ENCODE measurements at places on chromosomes 2 and 18. TPM values are rescaled to one million over a fixed set of nuclear protein-coding genes. Genes with fewer than 3 reads are reported as not detected.
A peak's percentile ranks its signal among the peaks of the same experiment; 100 is the strongest.

The ALK gene
- total RNA-seq: not detected

The LBX2 gene
- 1.6 TPM for total RNA-seq

The CENPA gene
- 17.9 TPM for total RNA-seq

The CCDC85A gene
- 0.37 TPM for total RNA-seq

The PRKRA gene
- total RNA-seq: 80.1 TPM

The SULT1C4 gene
- total RNA-seq: 1.7 TPM

The UGT1A5 gene
- total RNA-seq: not detected

The GFPT1 gene
- 37.0 TPM for total RNA-seq

The MAL gene
- total RNA-seq: not detected

The SLC9A2 gene
- 0.03 TPM for total RNA-seq

The RAD51AP2 gene
- total RNA-seq: not detected

The COLEC12 gene
- total RNA-seq: 58.8 TPM

DNA sequence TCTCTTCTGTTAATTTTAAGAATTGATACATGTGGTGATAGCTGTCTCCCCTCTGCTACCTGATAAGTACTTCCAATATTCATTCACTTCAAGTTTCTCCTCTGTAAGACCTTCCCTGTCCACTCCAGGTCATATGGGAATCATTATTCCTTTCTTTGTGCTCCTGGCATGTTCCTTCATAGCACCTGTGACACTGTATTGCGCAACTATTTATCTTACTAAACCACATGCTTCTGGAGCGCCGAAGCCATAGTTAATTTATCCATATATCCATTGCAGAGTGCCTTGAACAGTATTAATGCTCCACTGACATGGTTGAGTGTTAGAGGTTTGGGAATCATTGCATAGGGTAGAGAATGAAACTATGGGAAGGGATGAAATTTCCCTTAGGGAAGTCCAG, 7.9 kb upstream of the PRKD3 start:
- DNase-seq: no peak

- no peak for DNase-seq
Observed at GRCh38 chr2:75340560-75340959, 141.2 kb upstream of the TACR1 start.

- no peak for DNase-seq
Observed at GRCh38 chr2:147665105-147665504, 179.7 kb upstream of the ACVR2A start.

GRCh38 chr2:127371037-127371436, 16.7 kb downstream of the MAP3K2 start:
- no peak for DNase-seq

GRCh38 chr2:172839446-172839845, 103.8 kb downstream of the RAPGEF4 start:
- no peak for DNase-seq

GRCh38 chr2:102424754-102425153, 1.8 kb downstream of the IL18RAP start:
- DNase-seq: no peak

- no peak for DNase-seq
Observed at GRCh38 chr2:20595439-20596192, 55.3 kb downstream of the HS1BP3 start.

DNA sequence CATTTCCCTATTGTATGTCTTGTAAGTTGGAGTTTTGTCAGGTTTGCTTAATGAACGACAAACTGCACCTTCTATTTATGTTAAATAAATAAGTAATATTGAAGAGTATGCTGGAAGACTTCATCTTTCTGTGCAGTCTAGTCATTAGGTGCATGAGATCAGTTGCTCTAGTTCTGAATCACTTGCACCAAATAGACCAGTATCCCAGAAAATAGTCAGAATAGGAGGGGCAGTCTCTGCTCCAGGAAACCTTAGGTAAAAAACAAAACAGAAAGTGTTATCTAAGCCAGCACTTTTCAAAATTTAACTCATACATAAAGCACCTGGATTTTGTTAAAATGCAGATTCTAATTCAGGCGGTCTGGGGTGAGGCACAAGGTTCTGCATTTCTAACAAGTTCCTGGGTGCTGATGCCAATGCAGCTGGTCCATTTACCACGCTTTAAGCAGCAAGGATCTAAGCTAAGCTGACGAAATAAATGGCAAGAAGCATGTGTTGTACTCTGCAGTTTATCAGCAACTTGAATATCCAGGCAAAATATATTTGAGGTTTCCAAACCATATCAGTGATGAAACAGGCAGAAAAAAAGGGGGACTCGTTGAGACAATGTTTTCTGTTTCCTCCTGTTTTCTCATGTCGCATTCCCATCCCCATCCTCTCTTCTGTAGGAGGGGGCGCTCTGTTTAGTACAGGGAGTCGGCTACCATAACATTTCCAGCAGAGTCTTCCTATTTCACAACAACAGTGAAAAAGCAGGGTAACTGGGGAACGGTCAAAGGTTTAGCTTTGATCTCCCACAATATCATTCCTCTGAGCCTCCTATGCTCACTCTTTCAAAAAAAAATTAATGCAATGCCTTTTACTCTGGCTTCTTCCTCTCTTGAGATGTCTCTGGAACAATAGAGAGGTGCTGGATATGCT, 106.4 kb downstream of the MBD2 start:
- DNase-seq: no peak

- DNase-seq: no peak
Observed at GRCh38 chr2:206480161-206480560, 36.8 kb downstream of the ADAM23 start.

- no peak for DNase-seq
Observed at GRCh38 chr18:3799515-3799914, 349.5 kb downstream of the TGIF1 start.

- no peak for DNase-seq
Observed at GRCh38 chr18:36899289-36899688, 70.4 kb downstream of the KIAA1328 start.

- DNase-seq: no peak
Observed at GRCh38 chr2:96218508-96219131, 10.0 kb upstream of the STARD7 start.

DNA sequence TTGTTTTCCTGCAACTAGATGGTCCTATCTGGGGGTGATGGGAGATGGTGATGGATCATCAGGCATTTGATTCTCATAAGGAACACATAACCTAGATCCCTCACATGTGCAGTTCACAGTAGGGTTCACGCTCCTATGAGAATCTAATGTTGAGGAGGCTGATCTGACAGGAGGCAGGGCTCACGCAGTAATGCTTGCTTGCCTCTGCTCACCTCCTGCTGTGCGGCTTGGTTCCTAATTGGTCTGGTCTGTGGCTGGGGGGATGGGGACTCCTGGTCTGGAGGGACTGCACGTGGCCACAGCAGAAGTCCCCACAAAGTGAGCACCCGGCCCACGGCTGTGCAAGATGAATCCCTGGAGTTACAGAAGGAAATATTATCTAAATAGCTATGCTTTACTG, 11.3 kb downstream of the MC5R start:
- DNase-seq: no peak

- DNase-seq: peak; percentile 81
Observed at GRCh38 chr18:3649633-3650426, 199.9 kb downstream of the TGIF1 start.

Data from SJSA1 (cell line).